Amniotic stem cell (primary cell): ENCODE measurements at places on chromosomes 11 and 22.

GRCh38 chr11:75203138-75203537 lies 37.4 kb upstream of the TPBGL start:
- no peak for DNase-seq

DNA sequence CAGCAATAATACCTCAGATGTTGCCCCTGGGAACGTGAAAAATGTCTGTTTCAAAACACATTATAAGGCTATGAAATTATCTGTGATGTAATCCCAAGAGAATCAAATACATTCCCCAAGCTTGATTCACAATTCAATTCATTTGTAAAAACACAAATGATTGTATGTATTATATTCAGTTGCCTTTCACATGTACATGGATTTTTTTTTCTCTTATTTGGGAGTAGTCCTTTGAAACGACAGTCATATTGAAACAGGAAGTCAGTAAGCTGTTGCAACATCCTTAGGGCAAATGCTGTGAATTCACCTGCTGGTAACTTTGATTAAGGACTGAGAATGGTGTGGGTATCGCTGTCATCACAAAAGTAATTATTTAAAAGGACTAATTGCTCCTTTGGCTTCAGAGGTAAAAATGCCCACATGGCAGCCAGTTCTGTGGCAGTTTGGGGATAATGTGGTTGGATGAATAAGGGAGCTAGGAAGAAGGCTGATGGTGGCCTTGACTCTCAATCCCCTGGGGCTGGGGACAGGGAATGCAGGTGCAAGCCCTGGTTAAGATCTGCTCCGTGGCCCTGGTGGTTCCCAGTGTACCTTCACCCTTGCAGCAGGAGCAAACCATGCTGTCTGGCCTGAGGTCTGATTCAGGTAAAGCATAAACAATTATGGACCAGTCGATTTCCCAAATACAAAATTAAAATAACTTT lies 13.2 kb downstream of the EHF start:
- DNase-seq: no peak

- no peak for DNase-seq
These were observed 412 bp downstream of the FGF19 start for GRCh38 chr11:69703453-69703767.

DNA sequence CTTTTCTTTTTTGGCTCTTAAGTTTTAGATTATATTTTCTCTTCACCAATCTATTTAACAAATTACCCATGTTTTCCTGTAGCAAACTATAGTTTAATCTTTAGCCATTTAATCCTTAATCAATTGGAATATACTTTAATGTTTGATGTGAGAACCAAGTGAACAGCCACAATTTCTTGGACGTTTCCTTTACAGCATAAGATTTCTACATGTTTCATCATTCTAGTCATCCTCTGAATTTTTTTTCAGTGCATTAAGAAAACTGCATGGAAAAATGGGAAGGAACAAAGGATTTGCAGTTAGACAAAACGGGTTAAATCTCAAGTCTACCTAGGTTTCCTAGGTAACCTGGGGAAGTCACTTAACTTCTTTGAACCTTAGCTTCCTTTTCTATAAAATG lies 507.1 kb upstream of the CCDC90B start:
- DNase-seq: no peak

- no peak for DNase-seq
These were observed 8.2 kb downstream of the ARRB1 start for GRCh38 chr11:75342966-75343870.
